ENCODE measurements at places on chromosomes 5 and 9.

- no peak for DNase-seq
These were observed 825.0 kb downstream of the TLR4 start for GRCh38 chr9:118529210-118529609.

DNA sequence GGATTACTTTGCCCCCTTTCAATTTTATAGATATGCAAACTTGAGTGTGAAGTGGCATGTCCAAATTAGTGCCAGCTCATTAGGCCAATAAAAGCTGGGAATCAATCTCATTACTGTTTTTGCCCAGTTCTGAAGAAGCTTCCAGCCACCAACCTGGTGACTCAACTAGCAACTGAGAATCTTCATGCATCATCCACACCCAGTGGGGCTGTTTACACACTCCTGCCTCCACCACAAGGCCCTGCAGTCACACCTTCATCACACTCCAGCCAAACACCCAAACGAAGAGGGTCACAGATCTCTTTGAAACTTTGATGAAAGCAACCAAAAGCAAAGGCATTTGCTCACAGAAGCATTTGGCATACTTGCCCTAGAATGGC, 41.3 kb upstream of the S1PR3 start:
- DNase-seq, result no peak

- DNase-seq, result no peak
These were observed 1.3 kb downstream of the SLC1A1 start for GRCh38 chr9:4491626-4491975.

DNA sequence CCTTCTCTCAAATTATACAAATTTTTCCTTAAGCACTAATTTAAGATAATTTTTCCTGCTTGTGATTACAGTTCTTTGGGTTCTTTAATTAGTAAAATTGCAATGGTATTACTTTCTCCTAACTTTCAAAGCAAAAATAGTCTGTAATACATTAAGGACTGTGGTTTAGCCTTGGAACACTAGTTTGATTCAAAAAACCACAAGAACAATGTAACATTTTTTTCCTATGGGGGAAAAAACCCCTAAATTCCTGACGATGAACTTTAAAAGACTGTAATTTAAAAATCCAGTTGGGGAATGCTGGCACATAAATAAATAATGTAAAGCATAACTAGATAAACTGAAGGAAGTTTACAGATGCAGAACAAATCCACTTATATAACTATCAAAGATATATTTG, 65.3 kb downstream of the CDC14B start:
- DNase-seq, result no peak

GRCh38 chr5:139392678-139393496, 2.0 kb downstream of the PROB1 start:
- peak; percentile 86 for DNase-seq

GRCh38 chr9:107744873-107745272, 255.3 kb upstream of the KLF4 start:
- no peak for DNase-seq

- no peak for DNase-seq
These were observed 40.5 kb upstream of the LPCAT1 start for GRCh38 chr5:1564182-1564748.

GRCh38 chr9:3525096-3525835, 535 bp downstream of the RFX3 start:
- DNase-seq, result peak; percentile 13

- no peak for DNase-seq
These were observed 59.1 kb upstream of the TBC1D2 start for GRCh38 chr9:98314381-98315066.

GRCh38 chr9:99253772-99254431, 31.8 kb downstream of the SEC61B start:
- peak; percentile 93 for DNase-seq

- DNase-seq, result no peak
These were observed 10.7 kb upstream of the CREBRF start for GRCh38 chr5:173045474-173045873.

DNA sequence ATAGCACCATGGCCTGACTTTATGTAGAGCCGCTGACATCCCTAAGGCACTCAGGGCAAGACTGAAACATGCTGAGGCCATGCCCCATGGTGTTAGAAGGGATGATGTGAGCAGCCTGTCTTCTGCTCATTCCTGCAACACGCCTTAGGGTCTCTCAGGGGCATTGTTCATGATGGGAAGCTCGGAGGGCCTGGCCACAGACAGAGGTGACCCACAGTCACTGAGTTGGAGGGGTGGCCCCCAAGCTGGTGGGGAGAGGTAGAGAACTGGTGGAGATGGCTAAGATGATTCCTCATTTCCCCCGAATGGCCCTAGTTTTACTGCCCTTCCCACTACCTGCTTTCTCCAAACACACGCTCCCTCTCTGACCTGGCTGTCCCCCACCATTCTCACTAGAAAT, 135.2 kb downstream of the BARX1 start:
- no peak for DNase-seq

DNA sequence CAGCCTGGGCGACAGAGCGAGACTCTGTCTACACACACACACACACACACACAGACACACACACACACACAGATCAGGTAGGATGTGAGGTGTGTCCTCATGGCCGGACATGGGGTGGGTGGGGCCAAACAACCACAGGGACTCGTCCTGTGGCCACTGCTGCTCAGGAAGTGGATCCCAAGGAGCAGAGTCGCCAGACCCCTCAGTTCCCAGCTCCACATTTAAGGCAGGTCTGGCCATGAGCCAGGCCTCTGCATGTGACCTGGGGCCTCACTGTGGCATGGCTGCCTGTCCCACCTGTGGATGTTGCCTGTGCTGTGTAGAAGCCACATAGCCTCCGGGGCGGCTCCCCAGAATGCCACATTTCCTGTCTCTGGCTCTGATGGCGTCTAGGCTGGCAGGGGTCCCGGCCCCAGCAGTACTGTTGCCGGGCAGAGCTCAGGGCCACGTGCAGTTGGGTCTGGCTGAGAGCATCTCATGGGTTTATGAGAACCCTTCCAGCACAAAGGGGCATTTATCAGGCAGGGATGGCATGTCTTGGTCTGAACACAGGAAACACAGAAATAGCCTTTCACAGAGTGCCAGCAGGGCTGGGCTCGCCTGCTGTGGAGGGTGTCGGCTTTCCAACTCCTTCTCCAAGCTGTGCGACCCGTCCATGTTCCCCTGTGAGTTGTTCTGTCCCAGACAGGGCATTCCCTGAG, 9.9 kb upstream of the NINJ1 start:
- peak; percentile 47 for DNase-seq

GRCh38 chr5:62680121-62680520, 101.5 kb downstream of the LRRC70 start:
- no peak for DNase-seq

GRCh38 chr9:136769710-136770191, 5.4 kb upstream of the LCN15 start:
- DNase-seq, result peak; percentile 28

GRCh38 chr5:142571371-142571770, 114.5 kb downstream of the FGF1 start:
- no peak for DNase-seq

- peak; percentile 79 for DNase-seq
These were observed 6.1 kb downstream of the BASP1 start for GRCh38 chr5:17223367-17224185.

GRCh38 chr9:21165516-21165915, 944 bp downstream of the IFNA21 start:
- DNase-seq, result no peak

DNA sequence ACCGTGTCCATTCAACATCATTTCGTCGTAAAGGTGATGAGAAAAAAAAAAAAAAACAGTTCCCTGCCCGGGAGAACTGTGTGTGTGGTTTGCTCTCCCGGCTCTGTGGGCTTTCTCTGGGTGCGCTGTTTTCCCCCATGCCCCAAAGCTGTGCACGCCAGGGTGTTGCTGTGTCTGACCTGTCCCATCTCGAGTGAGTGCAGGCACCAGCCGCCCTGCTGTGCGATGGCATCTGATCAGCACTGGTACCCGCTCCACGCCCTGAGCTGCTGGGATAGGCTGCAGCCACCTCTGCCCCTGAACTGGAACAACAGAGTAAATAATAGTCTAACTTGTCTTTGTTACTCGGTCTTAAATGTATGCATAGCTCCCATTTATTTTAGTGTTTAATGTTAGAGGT, 33.3 kb downstream of the CEP72 start:
- no peak for DNase-seq

DNA sequence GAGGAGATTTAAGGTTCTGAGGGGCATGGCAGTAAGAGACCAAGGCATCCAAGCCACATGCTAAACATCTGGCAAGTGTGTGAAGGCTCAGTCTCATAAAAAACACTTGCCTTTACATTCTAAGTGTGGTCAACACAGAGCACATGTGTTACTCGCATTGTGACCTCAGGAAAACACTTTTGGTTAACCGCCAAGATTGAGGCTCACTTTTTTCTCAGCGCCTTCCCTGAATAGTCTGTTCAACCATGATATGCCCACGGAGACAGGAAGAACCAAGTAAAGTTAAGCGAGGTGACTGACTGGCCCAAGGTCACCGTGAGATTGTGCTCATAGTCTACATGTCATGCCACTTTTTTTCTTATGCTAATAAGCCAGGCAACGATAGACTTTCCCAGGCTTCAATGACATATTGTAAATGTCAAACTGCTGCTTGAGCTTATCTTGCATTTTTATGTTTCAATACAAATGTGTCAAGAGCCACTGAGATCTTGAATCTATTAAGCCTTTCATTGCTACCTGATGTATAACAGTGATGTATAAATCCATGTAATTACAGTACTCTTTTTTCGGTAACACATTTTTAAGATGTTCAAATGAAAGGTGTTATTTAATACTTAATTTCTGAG, 21.1 kb upstream of the IL9 start:
- peak; percentile 14 for DNase-seq
